ENCODE measurements at places on chromosomes 4 and X.

- DNase-seq: no peak
Measured at GRCh38 chrX:134654398-134655012, 3.8 kb downstream of the PLAC1 start.

GRCh38 chr4:187183826-187184225 is 460.2 kb upstream of the FAT1 start:
- DNase-seq: peak; percentile 9

DNA sequence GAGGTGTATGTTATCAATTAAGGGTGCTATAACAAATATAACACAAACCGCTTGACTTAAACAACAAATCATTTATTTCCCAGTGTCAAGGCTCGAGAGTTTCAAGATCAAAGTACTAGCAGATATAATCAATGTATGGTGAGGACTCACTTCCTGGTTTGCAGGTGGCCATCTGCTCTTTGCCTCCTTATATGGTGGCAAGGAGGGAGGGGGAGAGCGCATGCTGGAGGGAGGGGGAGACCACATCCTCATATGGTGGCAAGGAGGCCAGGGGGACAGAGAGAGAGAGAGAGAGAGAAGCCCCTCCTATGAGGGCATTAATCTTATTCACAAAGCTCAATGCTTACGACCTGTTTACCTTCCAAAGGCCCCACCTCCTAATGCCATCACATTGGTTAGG is 372.3 kb upstream of the SPOCK3 start:
- no peak for DNase-seq

DNA sequence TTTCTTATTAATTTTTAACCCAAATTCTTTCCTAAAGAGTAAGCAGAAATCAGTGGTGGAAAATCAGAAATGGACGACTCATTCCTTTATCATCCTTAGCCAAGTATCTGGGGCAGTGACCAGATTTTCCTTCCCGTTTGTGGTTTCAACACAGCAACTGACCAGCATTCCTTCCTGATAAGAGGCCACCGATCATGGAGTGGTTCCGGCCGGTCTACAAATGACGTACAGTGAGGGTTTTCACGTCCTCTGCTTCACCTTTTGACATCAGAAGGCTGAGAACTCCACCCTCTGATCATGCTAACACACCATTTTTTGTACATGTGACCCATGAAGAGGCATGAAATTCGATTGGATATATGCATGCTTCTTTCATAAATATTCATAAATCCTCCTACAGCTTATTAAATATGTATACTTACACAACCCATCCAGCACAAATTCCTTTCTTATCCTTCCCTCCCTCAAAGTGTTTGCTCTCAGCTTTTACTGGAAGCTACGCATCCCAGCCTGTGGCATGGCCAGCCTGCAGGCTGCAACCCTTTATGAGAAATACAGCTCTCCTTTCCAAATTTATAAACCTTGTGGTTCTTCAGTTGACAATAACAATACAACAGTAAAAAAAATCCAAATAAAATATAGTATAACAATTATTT is 173.0 kb upstream of the CASK start:
- peak; percentile 97 for DNase-seq

DNA sequence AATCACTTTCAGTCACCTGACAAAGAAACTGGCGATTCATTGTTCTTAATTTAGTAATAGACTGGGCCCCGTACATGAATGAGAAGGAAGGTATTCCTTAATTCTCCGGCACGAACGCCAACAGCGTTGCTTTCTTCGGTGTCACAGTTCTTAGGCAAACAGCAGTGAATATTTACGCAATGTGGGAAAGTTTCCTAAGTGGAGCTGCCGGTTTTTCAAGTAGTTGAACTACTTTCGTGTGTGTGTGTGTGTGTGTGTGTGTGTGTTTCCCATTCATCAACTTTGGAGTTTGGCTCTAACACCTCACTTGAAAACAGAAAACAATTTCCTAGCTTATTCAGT is 651 bp downstream of the NXT2 start:
- DNase-seq: peak; percentile 71

DNA sequence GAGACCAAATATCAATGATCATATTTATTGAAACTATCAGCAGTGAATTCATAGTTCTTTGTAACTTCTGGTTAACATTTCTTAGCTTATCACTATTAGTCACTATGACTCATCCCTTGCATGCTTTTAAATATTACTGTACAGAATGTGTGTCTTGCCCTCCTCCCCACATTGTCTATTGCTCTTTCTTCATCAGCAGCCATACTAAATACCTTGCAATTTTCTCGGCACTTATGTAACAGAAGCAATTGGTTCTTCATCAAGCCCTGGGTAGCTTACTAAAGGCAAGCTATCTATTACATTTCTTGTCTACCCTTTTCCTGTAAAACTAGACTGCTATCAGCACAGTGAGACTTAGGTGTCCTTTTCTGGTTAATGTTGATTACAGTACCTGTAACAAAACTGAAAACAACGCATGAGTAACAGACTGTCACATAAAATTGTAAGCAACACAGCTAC is 8.2 kb downstream of the KLHL4 start:
- peak; percentile 78 for DNase-seq

DNA sequence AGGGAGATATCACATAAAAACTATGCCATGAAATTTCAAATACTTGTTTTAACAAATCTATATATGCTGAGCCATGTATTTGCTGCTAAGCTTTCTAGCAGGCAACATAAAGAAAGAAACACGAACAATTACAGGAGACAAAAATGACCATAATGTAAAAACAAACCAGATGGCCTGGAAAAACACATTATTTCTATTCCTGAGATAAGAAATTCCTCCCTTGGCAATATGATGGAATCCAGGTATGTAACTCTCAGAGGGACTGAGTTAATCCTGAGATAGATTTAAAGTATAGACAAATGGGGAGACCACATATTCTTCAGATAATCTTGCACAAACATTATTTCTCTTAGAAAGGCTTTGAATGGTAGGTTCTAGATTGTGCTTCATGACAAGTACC is 224.1 kb upstream of the MAB21L2 start:
- DNase-seq: no peak

DNA sequence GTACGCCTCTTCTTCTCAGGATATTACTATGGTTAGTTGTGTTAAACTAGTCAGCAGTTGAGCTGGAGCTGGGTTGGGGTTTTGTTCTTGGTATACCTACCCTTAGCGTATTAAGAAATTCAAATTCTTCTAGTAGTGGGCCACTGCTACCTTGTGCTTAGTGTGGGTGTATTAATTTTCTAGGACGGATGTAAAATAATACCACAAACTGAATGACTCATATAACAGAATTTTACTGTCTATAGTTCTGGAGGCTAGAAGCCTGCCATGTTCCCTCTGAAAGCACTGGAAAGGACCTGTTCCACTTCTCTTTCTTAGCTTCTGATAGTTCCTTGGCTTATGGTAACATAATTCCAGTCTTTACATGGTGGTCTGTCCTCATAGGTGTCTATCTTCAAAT is 1274.7 kb downstream of the ADGRL3 start:
- DNase-seq: no peak

GRCh38 chrX:69015564-69016292 is 149.5 kb downstream of the PJA1 start:
- no peak for DNase-seq

- DNase-seq: peak; percentile 34
Measured at GRCh38 chrX:49754233-49754857, 58.6 kb upstream of the PAGE1 start.

- no peak for DNase-seq
Measured at GRCh38 chr4:174999407-174999806, 81.2 kb downstream of the ADAM29 start.

DNA sequence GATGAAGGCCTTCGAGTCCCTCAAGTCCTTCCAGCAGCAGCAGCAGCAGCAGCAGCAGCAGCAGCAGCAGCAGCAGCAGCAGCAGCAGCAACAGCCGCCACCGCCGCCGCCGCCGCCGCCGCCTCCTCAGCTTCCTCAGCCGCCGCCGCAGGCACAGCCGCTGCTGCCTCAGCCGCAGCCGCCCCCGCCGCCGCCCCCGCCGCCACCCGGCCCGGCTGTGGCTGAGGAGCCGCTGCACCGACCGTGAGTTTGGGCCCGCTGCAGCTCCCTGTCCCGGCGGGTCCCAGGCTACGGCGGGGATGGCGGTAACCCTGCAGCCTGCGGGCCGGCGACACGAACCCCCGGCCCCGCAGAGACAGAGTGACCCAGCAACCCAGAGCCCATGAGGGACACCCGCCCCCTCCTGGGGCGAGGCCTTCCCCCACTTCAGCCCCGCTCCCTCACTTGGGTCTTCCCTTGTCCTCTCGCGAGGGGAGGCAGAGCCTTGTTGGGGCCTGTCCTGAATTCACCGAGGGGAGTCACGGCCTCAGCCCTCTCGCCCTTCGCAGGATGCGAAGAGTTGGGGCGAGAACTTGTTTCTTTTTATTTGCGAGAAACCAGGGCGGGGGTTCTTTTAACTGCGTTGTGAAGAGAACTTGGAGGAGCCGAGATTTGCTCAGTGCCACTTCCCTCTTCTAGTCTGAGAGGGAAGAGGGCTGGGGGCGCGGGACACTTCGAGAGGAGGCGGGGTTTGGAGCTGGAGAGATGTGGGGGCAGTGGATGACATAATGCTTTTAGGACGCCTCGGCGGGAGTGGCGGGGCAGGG is 568 bp downstream of the HTT start:
- peak; percentile 45 for DNase-seq

DNA sequence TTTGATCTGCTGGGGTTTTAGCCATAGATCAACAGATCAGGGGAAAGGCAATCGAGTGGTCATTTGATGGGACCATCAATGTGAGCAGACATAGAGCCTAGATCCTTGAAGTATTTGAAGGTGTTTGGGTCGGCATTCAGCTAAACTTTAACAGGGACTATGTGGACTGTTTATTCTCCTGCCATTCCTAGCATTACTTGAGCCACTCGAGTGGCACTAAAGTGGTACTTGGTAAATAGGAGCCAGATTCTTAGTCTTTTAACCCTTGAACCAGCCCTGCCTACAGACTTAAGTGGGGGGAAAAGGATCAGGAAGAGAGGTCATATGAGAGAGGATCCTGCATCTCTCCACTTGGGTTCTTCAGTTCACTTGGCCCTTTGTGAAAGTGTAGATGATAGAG is 3.8 kb downstream of the MSN start:
- no peak for DNase-seq

- no peak for DNase-seq
Measured at GRCh38 chr4:119081943-119082342, 53.7 kb upstream of the MYOZ2 start.

DNA sequence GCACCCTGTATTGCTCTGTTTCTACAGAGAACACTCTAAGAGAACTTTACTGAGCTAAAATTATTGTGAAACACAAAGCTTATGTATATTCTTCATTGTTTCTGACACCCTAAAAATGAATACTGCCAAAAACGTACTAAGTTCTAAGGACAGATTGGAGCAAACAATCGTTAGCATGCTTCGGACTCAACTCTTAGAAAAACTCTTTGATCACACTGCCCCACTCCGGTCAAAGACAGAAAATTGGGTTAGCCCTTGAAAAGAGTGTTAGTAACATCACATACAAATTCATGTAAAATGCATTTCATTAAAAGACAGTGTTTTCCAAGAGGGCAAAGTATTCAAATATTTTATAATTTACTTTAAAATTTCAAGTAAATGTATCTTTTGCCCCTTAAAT is 177.4 kb downstream of the DCHS2 start:
- peak; percentile 56 for DNase-seq

- DNase-seq: no peak
Measured at GRCh38 chr4:7040765-7041164, 2.4 kb upstream of the TADA2B start.

GRCh38 chr4:185833055-185833598 is 21.1 kb upstream of the SORBS2 start:
- DNase-seq: peak; percentile 92

DNA sequence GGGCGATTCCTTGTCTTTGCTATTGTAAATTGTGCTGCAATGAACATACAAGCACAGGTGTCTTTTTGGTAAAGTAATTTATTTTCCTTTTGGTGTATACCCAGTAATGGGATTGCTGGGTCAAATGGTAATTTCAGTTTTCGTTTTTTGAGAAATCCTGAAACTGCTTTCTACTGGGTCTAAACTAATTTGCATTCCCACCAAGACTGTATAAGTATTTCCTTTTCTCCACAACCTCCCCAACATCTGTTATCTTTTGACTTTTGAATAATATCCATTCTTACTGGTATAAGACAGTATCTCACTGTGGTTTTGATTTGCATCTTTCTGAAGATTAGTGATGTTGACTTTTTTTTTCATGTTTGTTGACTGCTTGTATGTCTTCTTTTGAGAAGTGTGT is 2506.0 kb downstream of the PCDH7 start:
- DNase-seq: no peak
